ENCODE measurements at places on chromosomes 13 and 19. TPM values are rescaled to one million over a fixed set of nuclear protein-coding genes. Genes with fewer than 3 reads are reported as not detected.
A peak's percentile ranks its signal among the peaks of the same experiment; 100 is the strongest.

CLDND2 gene
- 1.9 TPM for total RNA-seq

DNA sequence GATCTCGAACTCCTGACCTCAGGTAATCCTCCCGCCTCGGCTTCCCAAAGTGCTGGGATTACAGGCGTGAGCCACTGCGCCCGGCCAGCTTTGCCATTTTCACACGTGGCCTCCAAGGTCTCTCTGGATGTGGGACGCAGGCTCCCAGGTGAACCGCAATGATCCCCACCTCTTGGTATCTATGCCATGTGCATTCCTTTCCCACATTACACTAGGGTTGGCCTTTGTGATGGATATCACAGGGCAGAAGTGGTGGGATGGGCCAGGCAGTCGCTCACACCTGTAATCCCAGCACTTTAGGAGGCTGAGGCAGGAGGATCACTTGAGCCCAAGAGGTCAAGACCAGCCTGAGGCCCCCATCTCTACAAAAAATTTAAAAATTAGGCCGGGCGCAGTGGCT, 22.4 kb downstream of the FGF21 start:
- no peaks in the 10 kb centered on the region for H3K27me3 ChIP-seq
- H3K27ac ChIP-seq = no peak overlapping the region
- H3K4me3 ChIP-seq = no peak overlapping the region
- peaks cover 18% of the 10 kb centered on the region for H3K4me1 ChIP-seq
- no peaks in the 10 kb centered on the region for H3K36me3 ChIP-seq

AMER2 gene
- total RNA-seq = not detected

DNA sequence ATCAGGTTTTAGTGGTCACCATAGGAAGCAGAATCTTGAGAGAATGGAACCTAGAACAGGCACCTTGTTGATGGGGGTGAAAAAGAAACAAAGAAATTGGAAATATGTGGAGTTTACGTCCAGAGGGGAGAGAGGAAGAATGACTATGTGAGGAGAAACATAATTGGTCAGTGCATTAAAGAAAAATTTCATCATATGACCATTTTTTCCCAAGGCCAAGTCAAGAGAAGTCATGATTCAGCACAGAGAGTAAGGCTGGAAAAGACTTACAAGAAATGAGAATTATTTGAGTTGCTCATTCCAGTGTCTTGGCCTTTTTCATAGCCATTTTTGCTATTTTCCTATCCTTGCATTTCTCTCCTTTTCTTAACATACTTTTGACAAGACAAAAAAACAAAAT, 421.7 kb downstream of the EFNB2 start:
- no peak overlapping the region for H3K27ac ChIP-seq
- no peak for DNase-seq
- no peaks in the 10 kb centered on the region for H3K4me1 ChIP-seq
- no peaks in the 10 kb centered on the region for H3K27me3 ChIP-seq
- no peak overlapping the region for H3K4me3 ChIP-seq

DNA sequence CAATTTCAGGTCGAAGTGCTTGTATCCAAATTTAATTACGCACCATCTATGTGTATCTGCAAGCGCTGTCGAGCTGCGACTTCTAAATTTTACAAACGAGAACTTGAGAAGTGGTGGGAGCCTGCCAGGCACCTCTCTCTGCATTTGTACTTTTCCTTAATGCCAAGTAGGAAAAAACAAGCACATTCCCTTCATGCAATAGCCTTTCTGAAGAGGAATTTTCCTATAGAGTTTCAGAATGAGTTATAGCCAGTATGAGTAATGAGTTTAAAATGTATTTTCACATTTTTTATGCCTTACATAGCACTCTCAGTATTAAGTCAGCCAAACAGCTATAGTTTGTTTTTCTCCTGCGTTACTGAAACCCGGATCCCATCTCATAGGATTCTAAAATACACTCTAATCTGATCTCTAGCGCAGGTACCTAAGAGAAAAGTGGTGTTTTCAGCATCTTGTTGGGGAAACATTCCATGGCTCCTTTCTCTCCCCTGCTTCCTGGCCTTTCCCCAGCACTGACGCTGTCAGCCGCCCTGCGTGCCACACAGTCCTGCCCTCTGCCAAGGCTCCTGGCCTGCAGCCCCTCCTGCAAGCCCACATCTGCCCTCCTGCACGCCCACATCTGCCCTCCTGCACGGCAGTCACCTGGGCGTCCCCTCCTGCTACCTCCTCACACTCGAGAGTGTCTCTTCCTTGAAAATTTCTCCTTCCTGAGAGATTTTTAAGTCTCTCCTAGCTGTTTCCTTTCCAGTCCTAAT, 526.9 kb downstream of the MYO16 start:
- no peaks in the 10 kb centered on the region for H3K27me3 ChIP-seq
- H3K27ac ChIP-seq = peak overlapping the region; percentile 77
- DNase-seq = no peak
- peaks cover 14% of the 10 kb centered on the region for H3K4me1 ChIP-seq
- no peaks in the 10 kb centered on the region for H3K36me3 ChIP-seq

DNA sequence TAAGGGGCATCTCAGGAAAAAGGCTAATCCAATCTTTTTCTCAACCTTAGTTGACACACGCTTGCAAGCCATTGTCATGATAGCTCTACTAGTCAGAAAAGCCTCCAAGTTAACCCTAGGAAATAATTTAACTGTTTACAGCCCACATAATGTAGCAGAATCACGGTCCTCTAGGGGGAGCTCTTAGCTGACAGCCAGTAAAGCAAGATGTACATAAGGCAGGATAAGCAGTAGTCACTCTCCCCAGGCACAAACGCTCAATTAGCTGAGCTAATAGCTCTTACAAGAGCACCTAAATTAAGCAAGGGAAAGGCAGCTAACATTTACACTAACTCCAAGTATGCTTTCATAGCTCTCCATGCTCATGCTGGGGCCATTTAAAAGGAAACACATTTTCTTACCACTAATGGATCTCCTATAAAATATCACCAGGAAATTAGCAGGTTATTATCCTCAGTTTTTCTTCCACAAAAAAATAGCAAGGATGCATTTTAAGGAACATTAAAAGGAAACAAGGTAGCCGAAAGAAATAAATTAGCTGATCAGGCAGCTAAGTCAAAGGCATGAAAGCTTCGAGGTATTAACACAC, 33.7 kb upstream of the ZSCAN5A start:
- no peak for DNase-seq
- no peak overlapping the region for H3K27ac ChIP-seq
- H3K36me3 ChIP-seq = no peaks in the 10 kb centered on the region
- no peak overlapping the region for H3K4me3 ChIP-seq
- no peaks in the 10 kb centered on the region for H3K4me1 ChIP-seq
- H3K27me3 ChIP-seq = no peaks in the 10 kb centered on the region

FLT1 gene
- total RNA-seq = 41.9 TPM

GRCh38 chr13:109719962-109720646, 66.3 kb downstream of the IRS2 start:
- H3K27me3 ChIP-seq = no peaks in the 10 kb centered on the region
- no peaks in the 10 kb centered on the region for H3K4me1 ChIP-seq
- H3K4me3 ChIP-seq = no peak overlapping the region
- H3K36me3 ChIP-seq = no peaks in the 10 kb centered on the region

- H3K4me3 ChIP-seq = no peak overlapping the region
- H3K4me1 ChIP-seq = no peaks in the 10 kb centered on the region
- peaks cover 71% of the 10 kb centered on the region for H3K27me3 ChIP-seq
- no peaks in the 10 kb centered on the region for H3K36me3 ChIP-seq
- no peak for DNase-seq
- H3K27ac ChIP-seq = no peak overlapping the region
Measured at GRCh38 chr19:53961523-53962356, 997 bp upstream of the CACNG8 start.

GRCh38 chr13:109344552-109345157, 441.7 kb downstream of the IRS2 start:
- H3K36me3 ChIP-seq = no peaks in the 10 kb centered on the region
- no peak overlapping the region for H3K4me3 ChIP-seq
- no peak for DNase-seq
- no peaks in the 10 kb centered on the region for H3K27me3 ChIP-seq

- no peaks in the 10 kb centered on the region for H3K4me1 ChIP-seq
- DNase-seq = peak; percentile 21
- H3K4me3 ChIP-seq = no peak overlapping the region
Measured at GRCh38 chr19:17624314-17624991, 63.7 kb downstream of the UNC13A start.

GRCh38 chr19:38583985-38584305, 33.8 kb downstream of the MAP4K1 start:
- no peak overlapping the region for H3K4me3 ChIP-seq
- H3K4me1 ChIP-seq = peaks cover 2% of the 10 kb centered on the region
- no peak for DNase-seq
- no peak overlapping the region for H3K27ac ChIP-seq
- H3K27me3 ChIP-seq = no peaks in the 10 kb centered on the region

DNA sequence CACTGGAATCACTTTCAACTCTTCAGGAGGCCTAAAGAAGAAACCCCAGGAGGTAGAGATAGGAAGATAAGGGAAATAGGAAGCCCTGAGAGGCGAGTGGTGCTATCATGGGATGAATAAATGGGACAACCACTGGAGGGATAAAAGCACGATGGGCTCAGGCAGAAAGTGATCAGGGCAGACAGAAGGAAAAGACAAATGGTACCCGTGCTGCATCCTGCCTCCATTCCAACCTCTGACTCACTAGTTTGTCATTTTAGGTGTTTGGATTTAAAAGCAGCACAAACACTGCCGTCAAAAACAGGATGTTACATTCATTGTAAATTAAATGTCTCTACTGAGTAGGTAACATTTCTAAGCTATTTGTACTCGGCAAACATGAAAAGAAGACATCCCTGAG, 314.3 kb upstream of the HTR2A start:
- H3K4me1 ChIP-seq = no peaks in the 10 kb centered on the region
- DNase-seq = no peak
- no peak overlapping the region for H3K27ac ChIP-seq
- no peaks in the 10 kb centered on the region for H3K36me3 ChIP-seq

- no peak for DNase-seq
- H3K27ac ChIP-seq = no peak overlapping the region
- no peaks in the 10 kb centered on the region for H3K4me1 ChIP-seq
- no peaks in the 10 kb centered on the region for H3K27me3 ChIP-seq
- no peak overlapping the region for H3K4me3 ChIP-seq
- no peaks in the 10 kb centered on the region for H3K36me3 ChIP-seq
Measured at GRCh38 chr19:30023330-30023729, 81.3 kb downstream of the URI1 start.

GRCh38 chr13:79530270-79530669, 49.3 kb downstream of the NDFIP2 start:
- no peak for DNase-seq
- no peak overlapping the region for H3K27ac ChIP-seq
- peaks cover 3% of the 10 kb centered on the region for H3K4me1 ChIP-seq
- H3K4me3 ChIP-seq = no peak overlapping the region
- H3K36me3 ChIP-seq = no peaks in the 10 kb centered on the region

DNA sequence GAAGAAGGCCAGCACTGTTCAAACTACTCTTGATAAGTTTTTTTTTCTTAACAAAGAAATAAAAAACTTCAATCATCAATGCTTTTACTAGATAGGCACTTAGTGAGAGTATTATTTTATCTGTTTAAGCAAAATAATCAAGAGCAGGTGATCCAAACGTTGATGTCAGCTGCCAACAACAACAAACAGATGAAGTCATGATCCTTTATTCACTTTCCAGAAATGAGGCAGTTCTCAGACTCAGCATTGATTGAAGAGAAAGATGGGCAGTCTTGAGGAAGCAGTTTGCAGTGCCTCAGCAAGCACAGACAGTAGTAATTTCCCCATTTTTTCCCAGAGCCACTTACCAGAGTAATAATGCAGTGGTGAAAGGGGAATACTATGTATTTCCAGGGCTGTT, 38.4 kb upstream of the CSNK1A1L start:
- no peak overlapping the region for H3K27ac ChIP-seq
- no peaks in the 10 kb centered on the region for H3K27me3 ChIP-seq
- DNase-seq = no peak
- no peaks in the 10 kb centered on the region for H3K36me3 ChIP-seq
- no peak overlapping the region for H3K4me3 ChIP-seq

GRCh38 chr19:51091895-51092873, 9.5 kb upstream of the KLK14 start:
- H3K27me3 ChIP-seq = no peaks in the 10 kb centered on the region
- H3K4me1 ChIP-seq = no peaks in the 10 kb centered on the region
- no peak for DNase-seq
- H3K27ac ChIP-seq = no peak overlapping the region
- H3K36me3 ChIP-seq = no peaks in the 10 kb centered on the region
- no peak overlapping the region for H3K4me3 ChIP-seq

DNA sequence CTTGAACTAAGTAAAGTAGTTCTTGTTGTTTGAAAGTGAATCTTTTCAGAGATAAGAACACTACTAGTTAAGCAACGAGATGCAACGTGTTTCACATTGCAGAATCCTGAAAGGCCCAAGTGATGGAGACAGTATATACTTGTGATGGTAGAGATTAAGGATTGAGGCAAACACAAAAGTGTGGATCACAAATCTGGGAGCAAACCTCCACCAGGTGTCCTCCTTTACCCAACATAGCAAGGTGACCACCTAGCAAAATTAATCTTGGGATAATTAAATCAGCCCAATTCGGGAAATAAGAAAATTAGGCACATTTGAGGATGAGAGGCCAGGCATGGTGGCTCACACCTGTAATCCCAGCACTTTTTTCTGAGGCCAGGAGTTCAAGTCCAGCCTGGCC, 563.9 kb downstream of the DACH1 start:
- no peaks in the 10 kb centered on the region for H3K4me1 ChIP-seq
- H3K36me3 ChIP-seq = no peaks in the 10 kb centered on the region
- no peaks in the 10 kb centered on the region for H3K27me3 ChIP-seq
- H3K4me3 ChIP-seq = no peak overlapping the region
- H3K27ac ChIP-seq = no peak overlapping the region
- DNase-seq = no peak

- DNase-seq = no peak
- no peaks in the 10 kb centered on the region for H3K4me1 ChIP-seq
- H3K36me3 ChIP-seq = no peaks in the 10 kb centered on the region
- no peaks in the 10 kb centered on the region for H3K27me3 ChIP-seq
- no peak overlapping the region for H3K27ac ChIP-seq
- H3K4me3 ChIP-seq = no peak overlapping the region
Measured at GRCh38 chr13:79870123-79870522, 389.2 kb downstream of the NDFIP2 start.

CYP2F1 gene
- 1.7 TPM for total RNA-seq

IGFL3 gene
- not detected for total RNA-seq
